Activated effector memory CD4-positive, alpha-beta T cell treated with anti-CD3 and anti-CD28 coated beads, Interleukin-2, amount 50 U/mL, for 16 hours (primary cell): ENCODE measurements at places on chromosomes 5 and 9.

- DNase-seq: no peak
These were observed 245.8 kb upstream of the MAP3K1 start for GRCh38 chr5:56569566-56569965.

DNA sequence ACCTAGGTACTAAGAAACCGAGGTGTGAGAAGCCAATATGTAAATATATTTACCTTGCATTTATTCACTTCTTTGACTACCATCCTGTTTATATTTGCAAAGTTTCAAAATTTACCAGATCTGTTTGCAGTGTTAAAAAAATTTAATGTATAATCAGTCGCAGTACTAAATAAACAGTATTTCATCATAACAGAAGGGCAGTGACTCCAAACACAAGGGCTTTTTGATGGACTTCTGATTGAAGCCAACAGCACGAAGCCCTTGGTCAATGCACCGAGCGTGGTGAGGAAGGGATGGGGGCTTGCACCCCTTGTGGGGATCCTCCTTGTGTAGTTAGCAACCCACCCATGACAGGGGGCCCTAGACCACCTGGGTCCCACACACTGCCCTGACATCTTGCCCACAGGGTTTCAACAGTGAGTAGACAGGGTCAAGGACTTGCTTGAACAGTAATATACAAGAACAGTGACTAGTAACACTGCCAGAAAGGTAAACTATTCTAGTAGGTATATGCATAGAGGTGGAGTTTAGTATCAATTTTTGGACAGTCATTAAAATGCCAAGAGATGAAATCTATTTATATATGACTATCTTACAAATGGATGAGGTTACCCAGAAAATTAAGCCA is 52.6 kb upstream of the TBC1D9B start:
- no peak for DNase-seq

GRCh38 chr5:169422087-169422486 is 121.1 kb upstream of the SLIT3 start:
- DNase-seq: no peak

DNA sequence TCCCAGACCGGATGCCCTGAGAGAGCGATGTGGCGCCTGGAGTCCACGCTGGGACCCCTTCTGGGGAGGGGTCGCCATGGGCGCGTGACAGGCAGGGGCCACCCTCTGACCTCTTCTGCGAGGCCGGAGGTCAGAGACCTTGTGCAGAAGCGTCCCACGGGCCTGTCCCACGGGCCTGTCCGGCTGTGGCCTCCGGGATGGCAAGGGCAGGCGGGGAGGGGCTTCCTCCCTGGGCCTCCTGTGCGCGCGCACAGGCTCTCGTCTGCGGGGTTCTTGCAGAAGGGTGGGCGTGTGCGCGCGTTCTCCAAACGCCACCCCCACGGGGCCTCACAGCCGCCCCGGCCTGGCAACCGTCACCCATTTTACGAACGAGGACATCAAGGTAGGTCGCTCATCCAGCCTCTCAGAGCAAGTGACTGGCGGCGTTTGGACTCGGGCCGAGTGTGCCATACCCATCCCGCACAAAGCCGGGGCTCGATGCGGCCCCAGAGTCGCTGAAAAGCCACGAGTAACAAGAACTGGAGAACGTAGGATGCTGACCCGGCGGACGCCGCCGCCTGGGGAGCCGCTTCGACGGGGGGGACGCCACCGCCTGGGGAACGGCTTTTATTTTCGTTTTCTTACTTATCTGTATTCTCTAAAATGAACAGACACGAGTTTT is 897 bp downstream of the AHRR start:
- DNase-seq: peak; percentile 73

DNA sequence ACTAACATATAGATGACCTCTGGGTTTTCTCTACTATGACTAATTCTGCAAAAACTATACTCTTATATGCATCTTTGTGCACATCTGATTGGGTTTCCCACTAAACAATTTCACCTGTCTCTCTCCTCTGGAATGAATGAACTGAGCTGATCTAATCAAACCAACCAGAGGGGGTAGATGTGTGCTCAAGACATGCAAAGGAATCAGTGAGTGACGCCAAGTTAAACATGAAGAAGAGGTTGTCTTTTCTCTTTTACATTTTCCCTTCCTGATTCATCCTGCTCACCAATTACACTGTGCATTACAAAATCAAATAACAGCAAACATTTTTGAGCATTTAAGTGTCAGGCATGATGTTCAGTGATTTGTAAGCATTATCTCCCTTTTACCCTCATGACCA is 29.6 kb upstream of the GRXCR2 start:
- DNase-seq: no peak

GRCh38 chr5:88732862-88733261 is 150.1 kb downstream of the MEF2C start:
- DNase-seq: no peak

DNA sequence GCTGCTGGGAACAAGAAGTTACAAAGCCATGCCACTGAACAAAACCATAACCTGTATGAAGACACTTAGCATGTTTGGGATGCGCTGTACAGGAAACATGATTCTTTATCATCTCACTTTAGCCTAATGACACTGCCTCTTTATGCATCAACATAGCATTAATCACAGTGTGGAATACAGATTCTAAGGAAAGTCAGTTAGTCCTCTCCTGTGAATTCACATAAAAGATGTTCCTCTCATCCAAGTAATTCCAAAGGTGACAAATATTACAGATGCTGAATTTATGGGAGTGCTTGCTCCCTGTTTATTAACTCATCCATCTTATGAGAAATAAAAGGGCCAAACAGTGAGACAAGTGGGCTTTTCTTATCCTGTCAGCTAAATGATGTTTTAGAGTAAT is 1677.7 kb downstream of the EFNA5 start:
- DNase-seq: no peak

GRCh38 chr9:36903541-36904435 is 130.3 kb downstream of the PAX5 start:
- no peak for DNase-seq

GRCh38 chr9:115254287-115255180 is 136.6 kb upstream of the TNC start:
- no peak for DNase-seq

- DNase-seq: no peak
These were observed 13.1 kb upstream of the RLN1 start for GRCh38 chr9:5352637-5353248.

GRCh38 chr9:109903515-109904138 is 123.6 kb downstream of the PALM2AKAP2 start:
- DNase-seq: peak; percentile 80

- no peak for DNase-seq
These were observed 112.8 kb upstream of the SPOCK1 start for GRCh38 chr5:137611794-137612435.

DNA sequence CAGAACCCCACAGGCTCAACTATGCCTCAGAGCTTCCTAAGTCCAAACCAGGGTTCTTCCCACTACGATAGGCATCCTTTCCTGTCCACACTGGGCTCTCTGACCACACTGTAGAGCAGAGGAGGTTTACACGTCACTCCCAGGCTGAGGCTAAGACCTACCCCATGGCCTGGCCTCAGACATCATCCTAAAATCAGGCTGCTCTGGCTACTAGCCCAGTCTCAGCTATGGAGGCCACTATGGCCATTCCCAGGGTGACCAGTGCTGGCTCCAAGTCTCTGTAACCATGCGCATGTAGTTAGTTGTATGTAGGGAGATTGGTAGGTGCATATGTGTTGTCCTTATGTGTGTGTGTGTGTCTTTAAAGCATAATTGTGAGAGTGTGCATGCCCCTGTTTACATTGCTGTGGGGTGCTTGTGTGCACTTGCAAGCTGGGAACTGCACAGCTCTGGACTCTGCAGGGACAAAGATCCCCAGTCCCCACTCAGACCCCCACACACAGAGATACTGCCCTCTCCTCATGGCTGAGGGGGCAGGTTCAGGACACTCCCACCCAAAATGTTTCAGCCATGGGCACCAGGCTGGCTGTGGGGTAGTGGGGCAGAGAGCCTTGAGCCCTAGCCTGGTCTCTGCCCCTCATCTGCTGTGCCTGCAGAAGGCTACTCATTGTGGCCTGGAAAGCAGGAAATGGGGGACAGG is 12.3 kb downstream of the PDLIM4 start:
- no peak for DNase-seq
